ENCODE measurements at places on chromosomes 2 and 18. TPM values are rescaled to one million over a fixed set of nuclear protein-coding genes. Genes with fewer than 3 reads are reported as not detected.

The KCNE4 gene
- not detected for total RNA-seq

DNA sequence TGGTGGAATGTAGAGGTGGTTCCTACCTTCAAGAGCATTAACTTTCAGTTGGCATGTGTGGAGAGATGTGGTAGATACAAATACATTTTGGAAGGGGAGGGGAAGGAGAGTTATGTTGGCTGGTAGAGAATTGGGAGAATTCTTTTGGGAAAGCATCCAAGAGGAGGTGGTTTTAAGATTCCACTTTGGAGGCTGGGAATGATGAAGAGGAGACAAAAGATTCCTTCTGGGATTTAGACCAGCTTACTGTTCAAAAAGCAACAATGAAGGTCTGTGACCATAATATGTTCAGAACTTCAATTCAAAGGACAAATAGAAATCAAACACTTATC is 120.8 kb upstream of the FOSL2 start:
- peaks cover 30% of the 10 kb centered on the region for H3K4me1 ChIP-seq
- no peak for DNase-seq
- H3K4me3 ChIP-seq, result no peak overlapping the region
- H3K36me3 ChIP-seq, result no peaks in the 10 kb centered on the region
- H3K27ac ChIP-seq, result no peak overlapping the region
- no peaks in the 10 kb centered on the region for H3K27me3 ChIP-seq

DNA sequence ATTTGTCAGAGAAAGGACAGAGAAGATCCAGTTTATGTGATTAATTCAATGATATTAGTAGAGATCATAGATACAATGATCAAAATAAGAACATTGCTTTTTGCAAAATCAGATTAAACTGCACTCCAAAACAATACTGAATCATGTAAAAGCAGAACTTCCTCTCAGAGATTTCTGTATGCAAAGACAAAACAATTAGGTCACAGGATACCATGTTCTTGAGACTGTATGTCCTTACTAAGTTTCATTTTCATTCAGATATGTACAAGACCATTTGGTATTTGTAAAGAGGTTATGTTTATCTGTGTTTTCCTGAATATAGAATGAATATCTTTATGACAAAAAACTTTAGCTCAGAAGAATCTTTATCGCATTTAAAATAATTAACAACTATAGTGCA is 161.8 kb downstream of the DLGAP1 start:
- DNase-seq, result no peak
- no peaks in the 10 kb centered on the region for H3K27me3 ChIP-seq
- no peaks in the 10 kb centered on the region for H3K4me1 ChIP-seq

GRCh38 chr2:109180786-109181185 is 51.8 kb downstream of the SH3RF3 start:
- H3K36me3 ChIP-seq, result no peaks in the 10 kb centered on the region
- no peaks in the 10 kb centered on the region for H3K4me1 ChIP-seq
- no peaks in the 10 kb centered on the region for H3K27me3 ChIP-seq
- H3K27ac ChIP-seq, result no peak overlapping the region
- DNase-seq, result no peak

DNA sequence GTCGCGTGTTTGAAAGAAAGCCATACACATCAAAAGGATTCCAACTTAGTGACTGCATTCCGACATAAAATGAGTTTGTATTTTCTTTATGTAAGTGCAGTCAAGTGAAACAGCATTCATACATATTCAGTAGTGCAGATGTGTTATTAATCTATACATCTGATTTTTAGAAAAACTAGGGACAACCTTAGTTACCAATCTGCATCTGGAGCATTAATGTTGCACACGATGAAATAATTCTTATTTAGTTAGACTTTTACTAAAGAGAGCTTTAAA is 1.9 kb downstream of the GORASP2 start:
- peaks cover 43% of the 10 kb centered on the region for H3K4me1 ChIP-seq
- peak overlapping the region; percentile 70 for H3K4me3 ChIP-seq
- peak overlapping the region; percentile 89 for H3K27ac ChIP-seq
- H3K27me3 ChIP-seq, result no peaks in the 10 kb centered on the region
- H3K36me3 ChIP-seq, result no peaks in the 10 kb centered on the region

All from CD4-positive, alpha-beta memory T cell (primary cell).